Stimulated activated CD4-positive, alpha-beta T cell treated with anti-CD3 and anti-CD28 coated beads, Interleukin-12 subunit alpha, Interleukin-12 subunit beta, amount 100 ng/mL, for 48 hours (primary cell): ENCODE measurements at places on chromosomes 3 and 15.

GRCh38 chr15:30953731-30954378, 37.6 kb downstream of the MTMR10 start:
- DNase-seq = no peak

- DNase-seq = no peak
These were observed 35.4 kb downstream of the ARIH1 start for GRCh38 chr15:72509484-72509883.

GRCh38 chr3:148911592-148911991, 46.5 kb downstream of the CPA3 start:
- DNase-seq = no peak

GRCh38 chr15:42992626-42993025, 72.0 kb upstream of the TTBK2 start:
- DNase-seq = no peak

GRCh38 chr3:126542340-126543241, 16.1 kb downstream of the C3orf22 start:
- no peak for DNase-seq
